ENCODE measurements at places on chromosomes 6 and 20. TPM values are rescaled to one million over a fixed set of nuclear protein-coding genes. Genes with fewer than 3 reads are reported as not detected.

- no peak for DNase-seq
These were observed 95.1 kb downstream of the PLCB4 start for GRCh38 chr20:9163995-9164394.

ADAM33 gene
- total RNA-seq, result 3.6 TPM

PRKN gene
- total RNA-seq, result not detected

CYP21A2 gene
- total RNA-seq, result not detected

PSMB9 gene
- total RNA-seq, result 174 TPM

PKHD1 gene
- total RNA-seq, result not detected
